ENCODE measurements at places on chromosomes 11 and 22.

DNA sequence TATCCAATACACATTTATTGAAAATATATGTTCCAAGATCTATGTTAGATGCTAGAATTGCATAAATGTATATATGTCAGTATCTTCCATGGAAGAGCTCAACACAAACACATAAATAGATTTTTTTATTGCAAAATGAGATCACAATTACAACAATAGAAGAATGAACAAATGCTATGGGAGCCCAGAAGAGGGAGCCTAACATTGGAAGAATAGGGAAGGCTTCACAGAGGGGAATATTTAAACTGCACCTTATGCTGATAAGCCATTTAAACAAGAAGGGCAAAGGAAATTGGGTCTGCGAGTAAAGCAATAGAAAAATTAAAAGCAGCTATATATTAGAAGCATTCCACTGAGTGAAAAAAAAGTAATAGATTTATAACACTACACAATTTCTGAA lies 96.1 kb upstream of the LRRC55 start:
- no peak for DNase-seq

DNA sequence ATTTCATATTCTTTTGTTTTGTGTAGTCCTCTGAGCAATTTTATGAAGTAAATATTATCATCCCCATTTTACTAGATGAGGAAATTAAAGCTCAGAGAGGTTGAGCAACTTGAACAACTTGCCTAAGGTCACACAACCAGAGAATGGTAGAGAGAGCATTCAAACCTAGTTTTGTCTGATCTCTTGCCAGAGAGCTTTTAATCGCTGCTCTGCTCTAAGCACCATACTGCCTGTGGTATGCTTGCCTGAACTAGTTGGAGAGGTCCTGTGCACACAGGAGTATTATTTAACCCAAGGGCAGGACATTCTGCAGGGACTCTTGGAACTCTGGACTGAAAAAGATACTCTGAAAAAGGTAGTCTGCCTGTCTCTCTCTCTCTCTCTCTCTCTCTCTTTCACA lies 38.5 kb downstream of the TRAF6 start:
- DNase-seq = no peak

GRCh38 chr11:78926633-78927338 lies 352.1 kb upstream of the NARS2 start:
- DNase-seq = no peak

DNA sequence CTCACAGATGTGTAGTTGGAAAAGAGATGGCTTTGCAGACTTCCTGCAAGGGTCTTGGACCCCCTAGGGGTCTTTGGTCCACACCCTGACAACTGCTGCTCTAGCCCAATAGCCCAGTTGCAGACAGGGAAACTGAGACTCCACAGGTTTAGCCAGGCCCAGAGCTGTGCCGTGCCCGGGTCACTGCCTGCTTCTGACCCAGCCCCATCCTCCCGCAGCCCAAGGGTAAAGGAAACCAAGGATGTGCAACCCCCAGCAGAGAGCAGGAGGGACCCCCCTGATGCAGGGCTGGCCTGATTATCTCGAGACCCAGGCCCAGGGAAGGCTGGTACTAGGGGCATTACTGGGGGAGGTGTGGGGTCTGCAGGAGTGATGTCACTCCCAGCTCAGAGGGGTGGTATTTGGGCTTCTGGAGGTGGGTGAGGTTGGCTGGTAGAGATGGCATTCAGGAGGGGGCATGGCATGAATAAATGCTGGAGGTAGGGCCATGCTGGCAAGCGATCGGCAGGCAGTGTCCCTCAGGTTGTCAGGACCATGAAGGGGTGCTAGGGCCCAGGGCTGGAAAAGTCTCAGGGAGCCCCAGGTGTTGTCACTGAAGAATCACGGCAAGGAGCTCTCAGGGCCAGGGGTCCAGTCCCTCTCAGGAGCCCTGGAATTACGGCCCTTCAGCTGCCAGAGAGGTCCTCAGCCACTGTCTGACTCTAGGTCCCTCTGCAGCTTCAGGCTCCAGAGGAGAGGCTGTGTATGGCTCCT lies 21.1 kb downstream of the MYO7A start:
- no peak for DNase-seq

- no peak for DNase-seq
Measured at GRCh38 chr11:76745044-76745376, 38.1 kb upstream of the TSKU start.

DNA sequence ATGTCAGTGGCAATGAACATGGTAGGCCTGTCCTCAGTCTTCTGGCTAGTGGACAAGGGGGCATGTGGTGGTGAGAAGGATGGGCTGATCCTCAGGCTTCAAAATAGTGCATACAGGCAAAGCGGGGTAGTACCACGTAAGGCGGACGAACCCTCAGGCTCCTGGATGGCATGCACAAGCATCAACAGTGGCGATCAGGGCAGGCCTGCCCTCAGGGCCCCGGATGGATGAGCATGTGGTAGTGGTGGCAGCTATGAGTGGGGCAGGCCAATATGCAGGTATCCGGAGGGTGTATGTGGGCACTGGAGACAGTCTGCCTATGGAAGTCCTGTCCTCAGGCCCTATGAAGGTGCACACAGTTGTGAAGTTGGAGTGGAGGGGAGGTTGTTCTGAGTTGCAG lies 163.8 kb downstream of the GUCY1A2 start:
- DNase-seq = no peak

GRCh38 chr11:114061048-114061680 lies 1.7 kb downstream of the ZBTB16 start:
- DNase-seq = no peak

DNA sequence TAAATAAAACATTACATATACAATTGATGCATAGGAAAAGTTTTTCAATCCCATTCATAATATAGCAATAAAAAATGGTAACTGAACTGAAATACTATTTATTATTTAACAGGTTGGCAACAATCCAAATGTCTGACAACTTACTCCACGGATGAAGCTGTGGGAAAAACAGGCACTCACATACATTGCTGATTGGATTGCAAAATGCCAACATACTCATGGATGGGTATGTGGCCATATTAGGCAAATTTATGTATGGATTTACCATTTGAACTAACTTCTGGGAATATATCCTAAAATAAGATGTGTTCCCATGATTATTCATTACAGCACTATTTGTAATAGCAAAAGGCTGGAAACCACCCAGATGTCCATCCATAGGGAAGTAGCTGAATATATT lies 3.2 kb upstream of the BIRC2 start:
- no peak for DNase-seq

- no peak for DNase-seq
Measured at GRCh38 chr22:23803001-23803819, 16.4 kb downstream of the SMARCB1 start.
